M059J (cell line): ENCODE measurements at places on chromosomes 1 and 21.

GRCh38 chr1:184287001-184287400 lies 99.8 kb upstream of the C1orf21 start:
- no peak for DNase-seq

DNA sequence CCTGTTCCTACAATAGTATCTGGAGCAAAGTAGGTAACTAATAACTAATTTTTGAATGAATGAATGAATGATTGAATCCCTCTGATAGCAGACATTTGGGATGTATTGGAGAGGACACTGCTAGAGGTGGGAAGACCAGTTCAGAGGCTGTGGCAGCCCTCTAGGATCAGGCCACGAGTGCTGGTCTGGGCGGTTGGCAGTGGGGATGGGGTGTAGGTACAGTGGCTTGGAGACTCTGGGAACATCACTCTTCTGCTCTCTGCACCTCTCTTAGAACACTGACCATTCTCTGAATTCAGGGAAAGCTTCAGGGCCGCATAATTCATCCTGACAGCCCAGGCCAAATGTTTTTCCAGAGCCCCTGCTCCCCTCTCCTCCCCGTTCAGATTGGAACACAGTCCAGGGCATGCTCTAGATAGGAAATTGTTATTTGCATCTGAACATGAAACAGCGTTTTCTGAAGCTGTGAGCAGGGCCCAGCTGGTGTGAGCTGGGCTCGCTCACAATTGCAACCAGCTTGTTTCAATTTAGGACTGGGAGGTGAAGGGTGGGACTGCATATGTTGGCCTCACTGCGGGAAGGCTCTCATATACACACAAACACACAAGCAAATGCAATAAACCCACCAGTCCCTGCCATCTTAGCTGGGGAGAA lies 253.1 kb upstream of the USP24 start:
- DNase-seq = no peak

DNA sequence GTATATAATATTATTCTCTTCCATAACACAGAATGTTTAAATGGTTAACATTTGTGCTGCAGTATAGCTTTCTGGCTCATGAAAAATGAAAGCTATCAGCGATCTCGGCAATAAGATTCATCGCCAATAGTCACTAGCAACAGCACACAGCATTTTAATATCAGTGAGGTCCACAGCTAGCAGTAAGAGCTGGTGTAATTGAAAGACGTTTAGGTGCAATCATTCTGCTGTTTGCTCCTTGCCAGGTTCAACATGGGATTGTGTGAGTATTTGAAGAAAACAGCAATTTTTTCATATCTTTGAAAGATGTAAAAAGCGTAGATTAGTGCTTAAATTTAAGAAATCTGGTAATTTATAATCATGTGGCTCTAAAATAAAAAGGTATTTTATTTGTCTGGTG lies 20.1 kb downstream of the PRKACB start:
- DNase-seq = no peak

DNA sequence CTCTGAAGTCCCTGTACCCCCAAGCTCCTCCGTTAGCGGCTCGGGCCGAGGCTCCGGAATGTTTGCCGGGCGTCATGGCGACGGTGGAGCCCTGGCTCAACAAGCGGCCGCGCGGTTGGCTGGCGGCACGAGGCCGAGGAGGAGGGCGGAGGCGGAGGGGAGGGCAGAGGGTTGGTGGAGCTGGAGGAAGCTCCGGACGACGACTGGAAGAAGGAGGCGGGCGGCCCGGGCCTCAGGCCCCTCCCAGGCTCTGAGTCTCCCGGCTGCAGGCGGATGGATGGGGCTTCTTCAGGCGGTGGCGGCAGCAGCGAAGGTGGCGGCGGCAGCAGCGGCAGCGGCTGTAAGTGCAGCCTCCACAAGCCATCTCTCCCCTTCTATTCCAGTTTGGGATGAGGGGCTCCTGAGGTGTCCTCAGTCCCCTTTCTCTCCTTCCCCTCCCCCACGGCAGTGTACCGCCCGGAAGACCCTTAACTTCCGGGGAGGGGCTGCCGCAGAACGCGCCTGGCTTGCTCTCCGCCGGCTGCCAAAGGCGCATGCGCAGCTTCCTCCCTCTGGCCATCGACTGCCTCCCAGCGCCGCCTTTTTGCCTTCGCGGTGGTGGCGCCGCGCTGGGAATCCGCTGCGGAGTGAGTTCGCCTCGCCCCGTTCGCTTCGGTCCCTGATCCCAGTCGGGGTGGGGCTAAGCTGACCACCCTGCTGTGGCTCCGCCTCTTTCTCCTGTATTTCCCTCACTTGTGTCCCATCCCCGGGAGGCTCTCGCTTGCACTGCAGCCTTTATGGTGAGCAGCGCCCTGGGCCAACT lies at the start of the genes DNAI4 and MIER1:
DNAI4 (minus strand) TSS at position 101 of the 802 bp plus-strand sequence; CDS start at position 76, 25 bp downstream.
MIER1 (plus strand) TSS at position 235 of the 802 bp plus-strand sequence; CDS start at position 274, 39 bp downstream.
- peak; percentile 98 for DNase-seq

DNA sequence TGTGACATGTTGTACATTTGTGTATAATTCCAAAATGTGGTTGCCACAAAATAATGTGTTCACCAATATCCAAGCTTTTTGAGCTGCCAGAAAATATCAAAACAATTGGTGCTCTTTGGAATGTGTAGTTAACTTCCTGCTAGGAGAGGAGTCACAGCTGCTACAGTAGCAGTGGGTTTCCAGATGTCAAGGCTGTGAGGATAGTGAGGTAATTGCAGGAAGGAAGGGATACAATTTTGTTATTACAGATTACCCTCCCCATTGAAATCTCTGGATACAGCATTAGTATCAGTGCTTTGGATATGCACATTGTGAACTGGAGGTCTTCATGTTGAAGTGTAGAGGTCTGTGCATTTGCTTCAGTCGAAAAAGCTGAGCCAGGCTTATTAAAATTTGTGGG lies 253.2 kb downstream of the PTPRC start:
- peak; percentile 56 for DNase-seq

GRCh38 chr1:235090406-235091069 lies 38.1 kb downstream of the TOMM20 start:
- peak; percentile 88 for DNase-seq

DNA sequence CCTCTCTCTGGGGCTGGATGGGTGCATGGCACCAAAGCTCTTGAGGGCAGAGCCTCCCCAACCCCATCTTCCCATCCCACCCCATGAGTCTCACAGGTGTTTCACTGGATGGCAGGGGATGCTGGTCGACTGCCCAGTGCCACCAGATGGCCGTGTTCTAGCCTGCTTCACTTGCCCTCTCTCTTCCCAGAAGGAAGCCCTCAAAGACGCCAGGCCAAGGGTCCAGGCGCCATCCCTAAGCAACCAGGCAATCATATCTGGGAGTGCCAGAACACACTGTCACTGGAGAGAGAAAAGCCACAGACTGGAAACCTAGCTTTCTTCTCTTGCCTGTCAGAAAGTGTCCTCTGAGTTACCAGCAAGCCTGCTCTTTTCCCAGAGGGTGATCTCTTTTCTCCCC lies 26.7 kb downstream of the PIGM start:
- no peak for DNase-seq

- peak; percentile 12 for DNase-seq
These were observed 3.1 kb downstream of the CHML start for GRCh38 chr1:241637046-241637590.

GRCh38 chr1:38941093-38941492 lies 537 bp downstream of the RHBDL2 start:
- peak; percentile 30 for DNase-seq

GRCh38 chr1:233025157-233025556 lies 74.7 kb downstream of the NTPCR start:
- DNase-seq = peak; percentile 46

DNA sequence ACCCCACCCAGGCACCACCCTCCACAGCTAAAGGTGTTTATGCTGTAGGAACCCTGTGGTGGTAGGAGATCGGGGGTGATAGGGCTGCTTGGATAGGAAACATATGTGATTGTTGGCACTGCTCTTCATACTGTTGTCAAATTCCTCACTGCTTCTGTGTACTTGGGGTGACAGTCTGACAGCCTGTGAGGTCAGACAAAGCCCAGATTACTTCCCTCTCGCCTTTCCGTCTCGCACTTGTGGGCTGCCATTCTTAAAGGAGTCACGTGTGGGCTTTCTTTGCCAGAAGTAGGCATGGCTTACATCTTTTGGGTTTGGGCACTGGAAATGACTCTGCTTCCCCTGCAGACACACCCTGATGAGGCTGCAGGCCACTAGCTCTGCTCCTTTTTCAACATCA lies 363.8 kb downstream of the DISC1 start:
- no peak for DNase-seq

DNA sequence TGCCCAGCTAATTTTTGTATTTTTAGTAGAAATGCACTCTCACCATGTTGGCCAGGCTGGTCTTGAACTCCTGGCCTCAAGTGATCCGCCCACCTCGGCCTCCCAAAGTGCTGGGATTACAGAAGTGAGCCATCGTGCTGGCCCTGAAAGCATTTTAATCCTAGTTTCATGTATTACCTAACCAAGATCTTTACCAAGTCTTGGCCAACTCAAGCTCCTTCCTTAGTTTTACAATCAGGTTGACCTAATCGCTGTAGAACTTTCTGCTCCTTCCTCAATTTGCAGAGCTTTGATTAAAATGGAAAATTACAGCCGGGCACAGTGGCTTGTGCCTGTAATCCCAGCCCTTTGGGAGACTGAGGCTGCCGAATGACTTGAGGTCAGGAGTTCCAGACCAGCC lies 3.2 kb upstream of the TMEM63A start:
- no peak for DNase-seq

DNA sequence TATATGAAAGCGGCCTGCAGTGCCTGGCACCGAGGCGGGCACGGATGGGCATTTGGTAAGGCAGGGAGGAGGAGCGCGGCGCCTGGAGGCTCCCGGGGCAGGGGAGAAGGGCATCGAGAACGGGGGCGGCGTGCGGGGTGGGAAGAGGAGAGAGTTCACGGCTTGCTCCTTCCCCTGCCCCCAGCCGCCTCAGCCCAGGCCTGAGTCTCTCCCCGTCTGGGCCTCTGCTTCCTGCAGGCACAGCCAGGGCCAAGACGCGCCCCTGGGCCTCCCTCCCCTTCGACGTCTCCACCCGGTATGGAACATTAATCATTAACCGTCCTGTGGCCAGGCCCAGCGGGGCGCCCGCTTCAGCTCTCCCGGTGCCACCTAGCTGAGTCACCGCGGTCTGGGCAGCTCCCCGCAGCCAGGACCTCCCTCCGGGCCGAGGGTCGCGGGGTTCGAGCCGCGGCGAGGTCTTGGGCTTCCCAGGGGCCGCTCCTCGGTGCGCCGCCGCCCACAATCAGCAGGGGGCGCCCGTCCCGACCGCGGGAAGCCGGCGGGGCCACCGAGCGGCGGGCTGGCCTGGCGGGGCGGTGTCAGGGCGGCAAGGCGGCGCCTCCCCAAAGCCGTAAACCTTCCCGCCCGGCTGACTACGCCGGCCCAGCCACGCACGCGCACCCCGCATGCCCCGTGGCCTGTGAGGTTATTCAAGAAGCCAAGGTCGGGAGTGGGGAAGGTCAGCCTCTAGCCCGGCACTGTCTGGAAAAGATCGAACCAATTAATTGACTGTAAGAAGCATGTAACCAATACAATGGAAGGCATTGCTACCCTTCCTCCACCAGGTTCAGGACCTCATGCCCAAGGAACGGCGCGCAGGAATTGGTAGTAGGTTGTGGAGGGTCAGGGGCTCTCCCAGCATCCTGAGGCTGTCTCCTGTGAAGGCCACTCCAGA lies 23.4 kb upstream of the RD3 start:
- DNase-seq = peak; percentile 96

GRCh38 chr1:198493329-198493728 lies 47.2 kb downstream of the ATP6V1G3 start:
- peak; percentile 71 for DNase-seq

- DNase-seq = peak; percentile 5
These were observed 9.9 kb upstream of the SPRR4 start for GRCh38 chr1:152960452-152961044.

DNA sequence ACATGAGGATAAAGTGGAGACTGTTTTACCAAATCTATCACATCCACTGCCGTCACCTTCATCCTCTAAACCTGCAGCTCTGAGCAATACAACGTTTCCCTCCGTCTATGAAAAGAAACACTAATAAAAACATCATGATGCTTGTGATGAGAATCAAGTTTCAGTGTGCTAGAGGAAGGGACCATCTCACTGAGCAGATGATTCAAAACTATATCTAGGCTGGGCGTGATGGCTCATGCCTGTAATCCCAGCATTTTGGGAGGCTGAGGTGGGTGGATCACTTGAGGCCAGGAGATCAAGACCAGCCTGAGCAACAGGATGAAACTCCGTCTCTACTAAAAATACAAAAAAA lies 14.7 kb upstream of the MYOM3 start:
- DNase-seq = no peak

- DNase-seq = no peak
These were observed 223.9 kb downstream of the ST6GALNAC3 start for GRCh38 chr1:76298399-76298798.

DNA sequence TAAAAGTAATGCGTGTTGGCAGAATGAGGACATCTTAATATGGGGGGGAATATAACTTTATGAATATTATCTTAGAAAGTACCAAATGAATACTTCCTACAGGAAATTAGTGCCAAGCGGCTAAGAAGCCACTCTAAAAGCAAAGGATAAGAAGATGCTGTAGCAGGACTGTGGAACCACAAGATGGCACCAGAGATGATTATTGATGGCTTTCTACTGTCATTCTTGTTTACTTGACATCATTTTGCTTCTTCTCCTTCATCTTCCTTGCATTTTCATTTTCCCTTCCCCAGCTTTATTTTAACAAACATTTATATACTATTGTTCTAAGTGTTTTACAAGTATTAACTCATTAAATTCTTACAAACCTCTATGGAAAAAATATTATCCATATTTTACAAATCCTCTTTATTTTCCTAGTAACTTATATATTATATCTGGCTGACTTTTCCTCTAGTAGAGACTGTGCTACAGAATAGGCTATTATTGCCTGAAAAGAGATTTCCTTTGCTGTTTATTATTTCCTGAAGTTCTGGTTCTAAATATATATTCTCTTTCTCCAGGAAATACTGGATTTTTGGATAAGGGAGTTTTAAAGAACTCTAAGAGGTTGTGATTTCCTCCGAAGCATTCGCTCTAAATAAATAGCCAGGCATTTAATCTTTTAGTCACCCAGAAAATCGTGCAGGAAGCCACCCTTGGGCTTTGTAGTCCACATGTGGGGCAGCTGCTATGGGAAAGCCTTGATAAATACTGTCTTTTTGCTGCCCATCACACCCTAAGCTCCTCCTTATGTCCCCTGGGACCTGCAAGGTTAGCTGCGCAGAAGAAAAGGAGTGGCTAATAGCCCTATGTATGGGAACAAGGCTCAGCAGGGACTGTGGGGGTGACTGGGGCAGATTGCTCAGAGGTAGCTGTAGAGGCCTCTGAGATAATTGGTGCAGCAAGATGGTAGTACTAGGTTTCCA lies 69.8 kb downstream of the TPR start:
- DNase-seq = peak; percentile 45

DNA sequence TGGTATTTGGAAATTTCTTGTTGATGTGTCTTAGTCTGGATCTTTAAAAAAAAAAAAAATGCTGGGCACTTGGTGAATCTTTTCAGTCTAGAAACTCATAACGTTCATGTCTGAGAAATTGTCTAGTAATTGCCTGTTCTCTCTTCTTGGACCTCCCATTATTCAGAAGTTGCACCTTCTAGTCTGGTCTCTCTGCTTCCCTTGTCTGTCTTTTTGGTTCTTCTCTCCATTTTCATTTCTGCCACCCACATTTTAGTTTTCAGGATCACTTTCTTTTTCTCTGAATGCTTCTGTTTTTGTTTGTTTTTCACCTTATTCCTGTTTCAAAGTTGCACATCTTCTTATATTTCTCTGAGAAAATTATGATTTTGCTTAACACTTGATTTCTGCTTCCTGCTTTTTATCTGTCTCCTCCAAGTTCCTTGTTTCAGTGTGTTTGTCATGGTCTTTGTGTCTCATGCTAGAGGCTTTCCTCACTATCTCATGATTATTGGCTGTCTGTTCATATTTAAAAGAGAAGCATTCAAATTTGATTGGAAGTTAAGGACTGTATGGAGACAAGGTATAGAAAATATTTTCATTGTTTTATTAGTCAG lies 21.3 kb downstream of the BACE2 start:
- no peak for DNase-seq
